Neuronal stem cell (in vitro differentiated cells): ENCODE measurements at places on chromosomes 11 and 22.

GRCh38 chr11:12981676-12982522 lies 27.2 kb upstream of the RASSF10 start:
- DNase-seq, result no peak

DNA sequence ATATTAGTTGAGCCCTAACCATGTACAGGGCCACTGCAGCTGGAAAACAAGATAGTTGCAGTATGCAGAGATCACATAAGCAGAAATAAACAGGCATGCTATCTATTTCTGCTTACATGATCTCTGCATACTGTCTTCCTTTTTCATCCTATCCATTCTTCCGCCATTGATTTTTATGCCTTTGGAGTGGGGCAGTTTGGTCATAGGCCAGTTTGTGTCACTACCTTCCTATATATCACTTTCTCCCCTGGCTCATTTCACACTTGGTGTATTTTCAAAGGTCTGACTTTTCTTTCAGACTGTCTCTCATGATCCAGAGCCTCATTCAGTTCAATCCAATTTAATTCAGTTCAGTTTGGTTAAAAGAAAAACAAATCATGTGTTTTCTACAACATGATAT lies 829.6 kb downstream of the KCNA4 start:
- no peak for DNase-seq

GRCh38 chr11:112279901-112280267 lies 19.2 kb upstream of the PLET1 start:
- peak; percentile 54 for DNase-seq

DNA sequence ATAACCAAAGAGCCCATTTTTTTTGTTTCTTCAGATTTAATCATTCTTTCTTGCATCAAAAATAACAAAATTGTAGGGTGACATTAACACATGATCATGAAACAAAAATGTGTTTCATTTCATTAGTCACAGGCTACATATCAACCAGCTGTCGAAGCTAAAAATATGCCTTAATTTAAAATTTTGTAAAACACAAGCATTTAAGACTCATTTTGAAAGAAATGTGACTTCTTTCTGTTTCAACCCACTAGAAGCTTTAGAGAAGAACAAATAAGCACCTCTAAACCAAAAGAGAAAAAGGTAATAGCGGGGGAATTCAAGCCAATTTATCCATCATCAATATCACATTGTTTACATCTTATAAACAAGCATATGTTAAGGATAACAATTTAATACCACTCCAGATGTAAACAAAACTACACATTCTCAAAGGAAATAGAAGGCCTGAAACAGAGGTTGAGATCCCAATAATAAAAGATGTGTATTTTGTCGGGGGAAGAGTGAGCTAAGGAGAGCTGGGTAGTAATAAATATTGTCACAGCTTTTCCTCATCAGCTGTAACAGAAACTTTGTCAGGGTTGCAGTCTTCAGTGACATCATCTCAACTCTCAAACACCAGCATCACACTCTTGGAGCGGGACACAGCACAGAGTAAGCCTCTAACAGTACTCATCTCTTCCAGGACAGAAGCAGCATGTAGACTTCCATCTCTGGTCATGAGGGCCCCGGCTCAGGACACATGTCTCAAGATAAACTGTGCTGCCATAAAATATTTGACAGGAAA lies 42.0 kb downstream of the ALG9 start:
- DNase-seq, result no peak

DNA sequence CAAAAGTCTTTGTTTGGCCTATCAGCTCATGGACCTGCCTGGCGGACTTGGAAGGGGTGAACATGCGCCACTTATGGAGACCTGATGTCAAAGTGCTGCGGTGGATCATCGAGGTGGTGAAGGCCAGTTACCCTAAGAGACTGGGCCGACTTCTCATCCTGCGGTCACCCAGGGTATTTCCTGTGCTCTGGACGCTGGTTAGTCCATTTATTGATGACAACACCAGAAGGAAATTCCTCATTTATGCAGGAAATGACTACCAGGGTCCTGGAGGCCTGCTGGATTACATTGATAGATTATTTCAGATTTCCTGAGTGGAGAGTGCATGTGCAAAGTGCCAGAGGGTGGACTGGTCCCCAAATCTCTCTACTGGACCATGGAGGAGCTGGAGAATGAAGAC lies 17.9 kb downstream of the ALKBH3 start:
- no peak for DNase-seq
